ENCODE measurements at places on chromosomes 7 and 10.

GRCh38 chr7:79868010-79868409 is 266.6 kb upstream of the GNAI1 start:
- DNase-seq = no peak

- no peak for DNase-seq
Observed at GRCh38 chr10:109773288-109774120, 149.8 kb downstream of the XPNPEP1 start.

- no peak for DNase-seq
Observed at GRCh38 chr10:11206676-11207559, 189.2 kb downstream of the CELF2 start.

DNA sequence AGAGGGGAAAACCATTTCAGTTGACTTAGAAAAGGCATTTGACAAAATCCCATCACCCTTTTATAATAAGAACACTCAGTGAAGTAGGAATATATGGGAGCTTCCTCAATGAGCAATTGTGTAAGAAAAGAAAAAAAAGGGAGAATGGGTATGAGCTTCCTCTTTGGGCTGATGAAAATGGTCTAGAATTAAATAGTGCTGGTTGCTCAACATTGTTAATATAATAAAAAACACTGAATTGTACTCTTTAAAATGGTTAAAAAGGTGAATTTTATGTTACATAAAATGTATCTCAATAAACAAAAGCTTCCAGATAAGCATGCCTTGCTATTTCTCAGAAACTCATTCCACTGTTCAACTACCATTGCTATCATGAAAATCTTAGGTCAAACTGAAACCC is 40.6 kb downstream of the LRRC17 start:
- DNase-seq = no peak

GRCh38 chr10:99412099-99412498 is 18.3 kb downstream of the GOT1 start:
- DNase-seq = no peak

GRCh38 chr7:127760436-127761031 is 108.5 kb downstream of the SND1 start:
- DNase-seq = no peak

GRCh38 chr7:25565002-25565401 is 336.7 kb upstream of the NPVF start:
- DNase-seq = no peak

DNA sequence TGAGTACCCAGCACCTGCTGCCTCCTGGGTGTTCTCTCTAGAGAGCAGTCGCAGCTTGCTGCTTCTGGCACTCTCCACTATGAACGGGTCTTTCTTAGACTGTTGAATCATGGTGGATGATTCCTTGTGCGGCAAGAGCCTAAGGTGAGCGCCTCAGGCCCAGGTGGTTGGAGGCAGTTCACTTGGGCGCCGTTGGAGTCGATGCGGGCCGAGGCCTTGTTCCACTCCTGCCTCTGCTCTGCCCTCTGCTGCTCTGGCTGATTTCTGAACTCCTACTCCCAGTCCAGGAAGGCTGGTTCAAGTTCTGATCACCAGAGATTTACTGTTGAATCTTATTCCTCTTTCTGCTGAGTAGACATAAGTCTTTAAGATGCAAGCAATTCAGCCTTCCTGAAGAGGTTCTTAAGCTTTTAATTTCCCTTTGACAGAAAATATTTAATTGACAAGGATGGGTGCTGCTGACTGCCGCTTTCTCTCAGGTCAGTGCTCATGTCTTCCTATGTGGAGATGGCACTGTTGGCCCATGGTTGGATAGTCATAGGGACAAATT is 10.4 kb downstream of the YKT6 start:
- no peak for DNase-seq

DNA sequence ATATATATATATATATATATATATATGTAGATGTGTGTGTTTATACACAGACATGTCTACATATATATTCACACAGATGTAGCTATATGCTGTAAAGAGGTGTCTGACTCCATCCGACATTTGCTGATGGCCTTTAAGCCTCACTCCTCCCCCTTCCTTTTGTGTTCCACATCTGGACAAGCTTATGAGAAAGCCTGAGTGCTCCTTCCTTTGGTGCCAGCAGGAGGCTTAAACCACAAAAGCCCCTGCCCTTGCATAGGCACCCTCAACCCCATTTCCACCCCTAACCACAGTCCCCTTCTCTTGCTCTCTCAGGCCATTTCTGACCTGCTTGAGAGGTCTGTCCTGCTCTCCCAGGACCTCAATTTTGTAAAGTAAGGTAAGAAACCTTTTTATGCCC is 98.7 kb downstream of the SVOPL start:
- no peak for DNase-seq

GRCh38 chr7:98730326-98730725 is 113.2 kb downstream of the NPTX2 start:
- DNase-seq = no peak

DNA sequence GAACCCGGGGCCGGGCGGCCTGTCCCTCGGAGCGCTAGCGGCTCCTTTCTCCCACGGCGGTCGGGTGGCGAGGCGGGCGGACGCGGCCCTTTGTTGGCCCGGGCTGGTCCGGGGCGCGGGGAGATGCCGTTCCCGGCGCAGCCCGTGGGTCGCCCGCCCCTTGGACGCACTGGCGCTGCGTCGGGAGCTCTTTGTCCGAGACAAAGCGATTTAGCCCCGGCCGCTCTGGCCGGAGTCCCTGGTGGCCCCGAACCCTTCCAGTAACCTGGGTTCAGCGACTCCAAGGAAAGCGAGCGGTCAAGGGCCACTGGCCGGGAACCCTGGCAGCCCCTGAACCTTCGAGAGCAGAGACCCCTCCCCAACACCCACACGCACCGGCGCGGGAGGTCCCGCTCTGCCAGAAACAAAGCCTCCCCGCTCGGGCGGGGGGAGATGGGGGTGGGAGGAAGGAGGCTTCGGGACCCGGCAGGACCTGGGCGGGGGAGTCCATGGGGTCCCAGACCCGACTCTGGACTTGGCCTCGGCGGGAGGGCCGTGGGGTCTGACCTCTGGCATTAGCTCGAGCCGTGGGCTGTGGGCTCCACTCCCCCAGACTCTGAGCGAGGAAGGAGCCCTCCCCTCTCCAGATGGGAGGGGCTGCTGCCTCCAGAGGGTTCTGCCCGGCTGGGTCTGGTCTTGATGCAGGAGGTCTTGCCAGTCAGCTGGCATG is 836 bp downstream of the DPYSL4 start:
- DNase-seq = no peak

- DNase-seq = no peak
Observed at GRCh38 chr10:28873540-28873939, 196.2 kb downstream of the BAMBI start.

DNA sequence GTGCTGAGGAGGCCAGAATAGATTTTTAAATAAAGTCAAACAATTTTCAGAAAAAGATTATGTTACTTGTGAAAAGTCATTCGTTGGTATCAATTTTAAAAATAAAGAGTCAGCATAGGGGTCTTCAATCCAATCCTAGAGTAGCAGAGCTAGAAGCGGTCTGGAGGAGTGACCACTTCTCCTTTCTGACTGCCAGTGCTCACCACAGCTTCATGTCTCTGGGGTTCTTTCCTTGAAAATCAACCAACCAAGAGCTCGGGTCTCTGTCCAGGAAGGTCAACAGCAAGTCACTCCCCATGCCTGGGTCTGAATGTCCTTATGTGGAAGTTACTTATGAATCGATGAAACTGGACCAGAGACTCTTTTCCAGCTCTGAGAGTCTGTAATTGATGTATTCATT is 14.3 kb downstream of the PTPRN2 start:
- peak; percentile 13 for DNase-seq

- DNase-seq = no peak
Observed at GRCh38 chr10:5447611-5448071, 35.3 kb downstream of the NET1 start.

- no peak for DNase-seq
Observed at GRCh38 chr7:115885550-115885949, 145.0 kb downstream of the TFEC start.

- no peak for DNase-seq
Observed at GRCh38 chr7:117963264-117964197, 90.3 kb upstream of the CTTNBP2 start.

GRCh38 chr7:73635428-73636200 is 11.3 kb upstream of the MLXIPL start:
- no peak for DNase-seq

DNA sequence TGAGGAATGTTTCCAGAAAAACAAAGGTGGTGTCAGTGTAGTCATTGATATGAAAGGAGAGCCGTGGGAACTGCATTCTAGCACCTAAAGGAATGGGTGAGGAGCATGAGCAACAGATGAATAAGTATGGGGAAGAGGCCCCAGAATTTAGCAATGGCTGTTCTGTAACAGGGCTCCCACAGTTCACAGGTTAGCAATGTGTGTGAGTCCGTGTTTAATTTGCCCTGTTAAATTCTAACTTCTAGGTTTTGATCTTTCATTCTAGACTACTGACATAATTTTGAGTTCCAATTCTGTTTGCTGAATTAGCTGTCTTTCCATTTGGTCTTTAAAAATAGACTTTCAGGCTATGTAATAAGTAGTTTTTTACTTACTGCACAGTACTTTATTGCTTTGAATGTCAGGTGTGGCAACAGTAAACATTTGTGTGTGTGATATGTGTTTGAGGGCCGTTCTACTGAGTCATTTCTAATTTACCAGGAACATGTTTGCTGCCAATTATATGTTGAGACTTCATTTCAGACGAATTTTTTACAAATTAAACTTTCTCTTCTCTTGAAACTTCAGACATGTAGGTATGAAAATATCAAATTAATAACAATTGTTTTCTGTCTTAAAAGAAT is 8.8 kb downstream of the STK17A start:
- no peak for DNase-seq

DNA sequence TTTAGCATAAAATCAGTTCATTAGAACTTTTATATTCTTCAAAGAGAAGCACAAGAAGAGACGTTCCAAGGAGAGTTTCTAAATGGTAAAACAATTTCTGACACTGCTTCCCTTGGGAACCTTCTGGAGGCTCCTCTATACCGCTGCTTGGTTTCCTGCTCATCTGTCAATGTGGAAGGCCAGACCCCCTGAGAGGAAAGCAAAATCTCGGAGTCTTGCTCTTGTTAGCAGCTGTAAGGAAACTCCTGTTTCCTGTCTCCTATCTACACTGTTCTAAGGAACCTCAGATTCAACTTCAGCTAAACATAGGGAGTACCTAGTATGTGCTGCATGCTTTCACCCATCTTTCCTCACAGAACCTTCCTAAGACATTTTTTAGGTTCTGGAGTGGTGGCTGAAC is 322.2 kb downstream of the BMPER start:
- DNase-seq = no peak

DNA sequence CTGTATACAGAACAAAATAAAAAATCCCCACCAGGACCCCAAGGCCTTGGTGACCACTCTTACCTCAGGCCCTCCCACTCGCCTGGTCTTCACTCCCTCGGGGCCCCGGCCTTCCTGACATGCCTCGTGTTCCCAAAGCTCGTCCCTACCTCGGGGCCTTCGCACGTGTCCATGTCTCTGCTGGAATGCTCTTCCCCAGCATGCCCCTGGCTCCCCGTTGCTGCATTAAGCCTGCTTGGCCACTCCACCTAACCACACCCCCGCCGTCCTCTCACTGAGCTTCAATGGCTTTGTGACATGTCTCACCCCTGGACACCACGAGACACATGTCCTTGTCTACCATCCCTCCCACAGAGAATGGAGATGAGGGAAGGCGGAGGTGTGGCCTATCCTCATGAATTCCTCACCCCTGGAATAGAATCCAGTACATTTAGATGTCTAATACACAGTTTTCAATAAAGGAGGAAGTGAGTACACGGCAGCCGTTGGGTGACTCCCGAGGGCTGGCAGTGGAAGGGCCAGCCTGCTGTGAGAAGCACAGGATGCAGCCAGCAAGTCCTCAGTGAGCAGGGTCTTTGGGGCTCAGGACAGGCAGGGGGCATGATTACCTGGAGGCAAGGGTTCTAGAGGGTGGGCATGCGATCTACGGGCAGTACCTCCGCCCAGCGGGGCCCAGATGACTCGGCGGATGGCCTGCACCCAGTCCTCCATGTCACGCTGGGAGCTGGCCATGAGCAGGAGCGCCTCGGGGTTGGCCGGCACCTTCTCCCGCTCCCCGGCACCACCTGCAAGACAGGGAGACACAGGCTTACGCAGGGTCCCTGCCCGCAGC is 125.7 kb downstream of the ARHGAP22 start:
- no peak for DNase-seq

- no peak for DNase-seq
Observed at GRCh38 chr10:22702348-22702747, 12.0 kb downstream of the PIP4K2A start.

- no peak for DNase-seq
Observed at GRCh38 chr7:136183981-136184380, 206.8 kb upstream of the MTPN start.

DNA sequence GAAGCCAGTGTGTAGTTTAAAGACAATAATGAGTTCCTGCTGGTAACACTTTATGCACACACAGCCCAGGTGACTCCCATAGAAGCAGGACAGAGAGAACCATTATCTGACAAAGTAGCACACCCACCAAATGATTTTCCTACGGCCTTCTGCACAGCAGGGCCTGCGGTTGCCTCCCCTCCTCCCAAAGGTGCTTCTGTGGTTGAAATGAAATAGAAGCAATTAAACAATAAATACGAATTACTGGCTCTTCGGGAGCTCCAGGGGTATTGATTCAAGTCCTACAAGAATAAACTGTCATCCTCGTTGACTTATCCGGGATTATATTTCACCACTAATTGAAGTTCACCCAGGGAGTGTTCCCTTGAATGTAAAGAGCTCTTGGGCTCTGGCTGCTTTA is 172.1 kb downstream of the ACTR3B start:
- no peak for DNase-seq

GRCh38 chr7:158076656-158077055 is 511.0 kb downstream of the PTPRN2 start:
- no peak for DNase-seq

- DNase-seq = peak; percentile 25
Observed at GRCh38 chr10:43260117-43260761, 6.6 kb downstream of the RASGEF1A start.

- DNase-seq = peak; percentile 55
Observed at GRCh38 chr7:124269774-124270173, 236.9 kb upstream of the TMEM229A start.

- DNase-seq = peak; percentile 44
Observed at GRCh38 chr7:47818796-47819606, 129.3 kb downstream of the PKD1L1 start.

- no peak for DNase-seq
Observed at GRCh38 chr7:76997381-76998284, 34.5 kb downstream of the SPDYE17 start.

DNA sequence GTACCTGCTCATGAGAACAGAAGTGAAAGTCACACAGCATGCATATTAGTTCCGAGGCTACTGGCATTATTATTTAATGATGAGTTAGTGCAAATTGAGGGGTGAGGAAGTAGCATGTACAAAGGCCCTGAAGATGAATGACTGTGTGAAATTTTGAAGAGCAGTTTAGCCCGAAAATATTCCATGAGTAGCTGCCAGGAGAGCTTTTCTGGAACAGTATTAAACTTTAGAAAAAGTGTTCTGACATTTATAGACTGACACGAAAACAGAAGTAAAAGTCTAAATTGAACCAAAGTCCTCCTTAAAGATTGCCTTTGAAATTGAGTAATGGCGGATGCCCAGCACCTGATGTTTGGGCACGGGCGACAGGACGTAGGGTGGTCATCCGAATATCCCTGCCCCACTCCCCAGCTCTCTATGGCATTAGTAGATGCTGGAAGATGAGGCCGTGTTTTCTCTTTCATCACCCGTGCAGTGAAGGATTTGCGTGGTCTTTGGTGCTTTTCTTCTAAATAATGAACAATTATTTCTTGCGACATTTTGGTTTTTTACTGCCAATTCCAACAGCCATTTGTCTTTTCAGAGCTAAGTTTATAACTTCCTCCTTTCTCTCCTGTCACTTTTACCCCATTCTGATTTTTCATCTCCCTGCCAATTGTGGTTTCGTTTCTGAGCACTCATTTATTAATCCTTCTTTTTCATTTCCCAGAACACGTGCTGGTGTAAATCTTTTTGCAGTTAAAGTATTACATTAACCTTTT is 192.6 kb downstream of the MGMT start:
- DNase-seq = no peak
